Inflammatory macrophage treated with lipopolysaccharide for 4 hours (primary cell): ENCODE measurements at places on chromosomes 3 and 15.

- DNase-seq, result peak; percentile 9
These were observed 103.6 kb upstream of the THSD4 start for GRCh38 chr15:71011503-71012155.

DNA sequence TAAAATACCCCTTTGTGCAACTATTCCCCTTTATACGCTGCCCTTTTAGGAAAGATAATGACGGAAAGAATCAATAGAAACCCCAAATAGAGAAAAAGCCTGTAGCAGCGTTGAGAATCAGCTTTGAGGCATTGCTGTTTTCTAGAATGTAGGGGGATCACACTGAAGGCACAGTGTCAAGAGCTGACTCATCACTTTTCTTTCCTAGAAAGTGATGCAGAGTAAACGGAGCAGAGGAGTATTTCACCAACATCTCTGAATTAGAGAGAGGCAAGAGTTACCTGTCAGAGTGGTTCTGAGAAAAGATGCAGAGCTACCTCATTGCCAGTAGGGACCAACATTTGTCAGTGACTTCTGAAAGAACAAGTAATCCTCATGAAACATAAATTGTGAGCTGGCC lies 269.8 kb upstream of the TMC3 start:
- no peak for DNase-seq

GRCh38 chr15:76866008-76866407 lies 39.1 kb downstream of the SCAPER start:
- DNase-seq, result no peak

- DNase-seq, result no peak
These were observed 21.7 kb downstream of the CSNK1G1 start for GRCh38 chr15:64333986-64334929.

GRCh38 chr3:141763088-141763750 lies at the start of gene GRK7:
TSS of gene GRK7 (plus strand) at chr3:141763408. CDS start at chr3:141778285, 14,877 bp downstream.
- no peak for DNase-seq

GRCh38 chr3:33798113-33798417 lies 365 bp upstream of the PDCD6IP start:
- no peak for DNase-seq

GRCh38 chr3:17232442-17232841 lies 347.7 kb downstream of the PLCL2 start:
- DNase-seq, result no peak

GRCh38 chr3:36762918-36763849 lies 1.2 kb downstream of the DCLK3 start:
- peak; percentile 47 for DNase-seq

DNA sequence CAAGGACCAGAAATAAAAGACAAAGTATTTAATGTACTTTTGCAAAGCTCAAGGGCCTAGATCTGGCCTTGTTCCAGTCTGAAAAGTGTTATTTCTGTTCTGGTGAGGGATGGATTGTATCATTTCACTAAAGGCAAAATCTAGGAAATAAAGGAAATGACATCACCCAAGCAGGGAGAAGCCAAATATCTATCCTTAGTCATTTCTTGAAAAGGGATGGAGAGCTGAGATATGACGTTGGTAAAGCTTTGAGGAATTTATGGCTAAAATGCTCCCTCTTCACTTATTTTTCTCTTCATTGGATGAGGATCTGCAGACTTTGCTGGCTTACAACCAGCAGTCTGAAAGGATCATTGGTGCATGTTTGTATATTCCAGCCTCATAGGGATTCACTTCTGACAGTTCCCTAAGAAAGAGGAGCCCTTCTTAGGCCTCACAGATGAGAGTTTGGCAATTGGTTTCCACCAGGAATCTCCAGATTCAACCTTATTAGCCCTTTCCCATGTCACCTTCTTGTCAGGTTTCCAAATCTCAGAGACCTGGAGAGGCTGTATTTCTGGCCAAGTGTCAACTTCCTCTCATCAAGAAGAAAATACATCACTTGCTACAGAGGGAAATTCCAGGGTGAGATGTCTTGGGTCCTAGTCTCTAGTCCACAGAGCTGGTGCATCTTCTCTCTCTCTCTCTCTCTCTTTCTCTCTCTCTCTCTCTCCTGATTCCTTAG lies 93.7 kb upstream of the BOC start:
- no peak for DNase-seq

- DNase-seq, result no peak
These were observed 680.8 kb downstream of the GBE1 start for GRCh38 chr3:81080608-81081007.

DNA sequence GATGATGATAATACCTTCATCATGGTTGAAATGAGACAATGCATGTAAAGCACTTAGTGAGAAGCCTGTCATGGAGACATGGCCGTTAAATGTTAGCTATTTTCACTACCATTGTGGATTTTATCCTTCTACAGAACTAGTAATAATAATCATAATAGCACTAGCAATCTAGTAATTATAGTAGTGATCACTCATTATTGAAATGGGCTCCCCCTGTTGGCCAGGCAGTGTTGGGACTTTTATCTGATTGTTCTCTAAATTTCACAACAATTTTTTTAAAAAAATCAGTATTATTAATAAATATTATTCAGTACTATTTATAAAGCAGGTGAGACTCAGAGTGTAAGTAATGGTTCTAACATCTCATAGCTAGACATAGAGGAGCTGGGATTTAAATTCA lies 396.3 kb downstream of the IL5RA start:
- no peak for DNase-seq

- no peak for DNase-seq
These were observed 23.0 kb downstream of the HES1 start for GRCh38 chr3:194158942-194159439.

DNA sequence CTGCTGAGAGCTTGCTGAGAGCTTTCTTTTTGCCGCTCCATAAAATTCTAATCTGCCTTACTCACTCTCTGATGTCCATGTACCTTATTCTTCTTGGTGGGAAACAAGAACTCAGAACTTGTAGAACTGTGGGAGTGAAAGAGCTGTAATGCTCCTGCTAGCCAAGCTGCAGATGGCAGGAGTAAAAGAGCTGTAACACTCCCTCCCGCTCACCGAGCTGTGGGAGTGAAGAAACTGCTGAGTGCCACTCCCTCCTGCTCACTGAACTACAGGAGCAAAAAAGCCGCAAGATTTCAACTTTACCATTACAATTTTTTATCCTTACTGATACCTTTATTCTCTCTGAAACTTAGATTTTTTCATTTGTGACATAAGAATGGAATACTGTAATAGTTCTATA lies 199.1 kb downstream of the SI start:
- no peak for DNase-seq

DNA sequence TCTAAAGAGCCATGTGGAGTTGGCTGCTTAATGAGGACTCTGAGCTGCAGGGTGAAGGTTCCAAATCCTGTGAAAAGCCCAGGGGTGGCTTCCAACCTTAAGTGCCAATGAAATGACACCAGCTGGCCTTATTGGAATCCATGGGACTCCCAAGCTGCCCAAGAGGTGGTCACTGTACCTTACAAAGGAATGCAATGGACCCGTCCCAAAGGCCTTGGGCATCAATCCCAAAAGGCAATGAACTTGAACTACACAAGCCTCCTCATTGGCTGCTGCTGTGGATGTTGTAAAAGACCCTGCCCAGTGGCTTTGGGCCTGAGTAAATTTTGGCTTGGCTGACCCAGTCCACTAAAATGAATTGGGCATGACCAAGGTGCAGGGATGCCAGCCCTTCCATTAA lies 129.3 kb downstream of the WNT5A start:
- DNase-seq, result no peak

DNA sequence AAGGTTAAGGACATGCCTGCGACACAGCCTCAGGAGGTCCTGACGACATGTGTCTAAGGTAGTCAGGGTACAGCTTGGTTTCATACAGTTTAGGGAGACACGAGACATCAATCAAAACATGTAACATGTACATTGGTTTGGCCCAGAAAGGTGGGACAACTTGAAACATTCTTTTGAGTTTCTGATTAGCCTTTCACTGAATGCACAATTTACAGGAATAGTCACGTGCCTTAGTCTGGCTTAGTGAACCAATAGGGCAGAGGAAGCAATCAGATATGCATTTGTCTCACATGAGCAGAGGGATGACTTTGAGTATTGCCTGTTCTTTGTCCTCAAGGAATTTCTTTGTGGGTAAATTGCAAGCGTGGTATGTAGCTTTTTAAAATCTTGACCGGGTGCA lies 24.5 kb upstream of the HDAC11 start:
- DNase-seq, result no peak

- no peak for DNase-seq
These were observed 359.5 kb upstream of the CBLB start for GRCh38 chr3:106228271-106228670.

- peak; percentile 54 for DNase-seq
These were observed 78.0 kb upstream of the SLC25A36 start for GRCh38 chr3:140863580-140864009.

- DNase-seq, result no peak
These were observed 228.0 kb downstream of the FMN1 start for GRCh38 chr15:32966512-32966911.

GRCh38 chr3:196499061-196499460 lies 4.5 kb downstream of the RNF168 start:
- no peak for DNase-seq

- no peak for DNase-seq
These were observed 32.1 kb downstream of the IMPG2 start for GRCh38 chr3:101288294-101288693.

DNA sequence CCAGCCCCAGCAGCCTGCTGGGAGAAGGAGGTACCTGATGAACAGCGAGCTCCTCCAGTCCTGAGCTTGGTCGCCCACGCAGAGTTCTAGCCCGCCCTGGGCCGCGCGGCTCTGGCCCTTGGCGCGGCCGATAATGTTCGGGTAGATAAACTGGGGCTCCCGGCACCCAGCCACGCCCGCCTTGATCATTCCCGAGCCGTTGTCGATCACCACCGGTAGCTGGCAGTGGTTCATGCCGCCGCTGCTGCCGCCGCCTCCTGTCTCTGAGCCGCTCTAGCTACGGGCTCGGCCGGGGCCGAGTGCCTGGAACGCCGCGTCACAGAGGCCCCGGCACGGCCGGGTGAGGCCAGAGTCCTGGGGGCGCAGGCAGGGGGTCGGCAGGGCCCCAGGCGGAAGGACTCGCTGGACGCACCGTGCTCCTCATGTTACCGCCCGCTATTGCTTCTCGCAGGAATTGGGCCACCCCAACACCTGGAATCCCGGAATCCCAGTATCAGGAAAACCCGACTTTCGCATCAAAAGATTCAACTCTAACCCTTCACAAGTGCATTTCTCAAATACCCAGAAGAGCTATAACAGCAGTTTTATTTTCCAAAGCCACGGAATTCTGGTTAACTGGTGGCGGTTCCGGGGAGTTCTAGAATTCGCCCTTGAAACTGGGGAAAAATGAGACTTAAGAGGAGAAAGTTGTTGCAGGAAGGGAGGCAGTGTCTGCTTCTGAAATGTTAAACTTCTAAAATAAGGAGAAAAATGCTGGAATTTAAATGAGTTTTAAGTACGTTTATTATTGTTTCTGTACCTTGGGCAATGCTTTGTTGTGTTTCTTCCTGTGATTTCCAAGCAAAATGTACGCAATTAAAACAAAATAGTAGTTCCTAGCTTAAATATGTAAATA lies at the start of gene ACTRT3:
ACTRT3 (minus strand) TSS at position 275 of the 895 bp plus-strand sequence; CDS start at position 234, 41 bp downstream.
- peak; percentile 69 for DNase-seq

DNA sequence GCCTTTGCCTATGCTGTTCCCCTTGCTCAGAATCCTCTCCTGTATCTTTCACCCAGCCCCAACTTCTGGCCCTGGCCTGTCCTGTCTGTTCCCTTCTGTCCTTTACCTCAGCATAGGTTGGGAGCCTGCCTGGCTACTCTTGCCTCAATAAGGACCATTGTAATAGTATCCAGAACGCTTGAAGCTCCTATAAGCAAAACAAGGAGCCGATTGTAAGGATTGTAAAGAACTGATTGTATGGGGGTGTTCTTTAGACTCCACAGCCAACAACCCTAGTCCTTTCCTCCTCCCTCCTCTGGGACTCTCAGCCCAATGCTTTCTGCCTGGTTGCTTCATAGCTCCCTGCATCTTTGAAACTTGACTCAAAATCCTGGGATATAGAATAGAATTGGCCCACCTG lies 18.7 kb upstream of the RAD54L2 start:
- no peak for DNase-seq

DNA sequence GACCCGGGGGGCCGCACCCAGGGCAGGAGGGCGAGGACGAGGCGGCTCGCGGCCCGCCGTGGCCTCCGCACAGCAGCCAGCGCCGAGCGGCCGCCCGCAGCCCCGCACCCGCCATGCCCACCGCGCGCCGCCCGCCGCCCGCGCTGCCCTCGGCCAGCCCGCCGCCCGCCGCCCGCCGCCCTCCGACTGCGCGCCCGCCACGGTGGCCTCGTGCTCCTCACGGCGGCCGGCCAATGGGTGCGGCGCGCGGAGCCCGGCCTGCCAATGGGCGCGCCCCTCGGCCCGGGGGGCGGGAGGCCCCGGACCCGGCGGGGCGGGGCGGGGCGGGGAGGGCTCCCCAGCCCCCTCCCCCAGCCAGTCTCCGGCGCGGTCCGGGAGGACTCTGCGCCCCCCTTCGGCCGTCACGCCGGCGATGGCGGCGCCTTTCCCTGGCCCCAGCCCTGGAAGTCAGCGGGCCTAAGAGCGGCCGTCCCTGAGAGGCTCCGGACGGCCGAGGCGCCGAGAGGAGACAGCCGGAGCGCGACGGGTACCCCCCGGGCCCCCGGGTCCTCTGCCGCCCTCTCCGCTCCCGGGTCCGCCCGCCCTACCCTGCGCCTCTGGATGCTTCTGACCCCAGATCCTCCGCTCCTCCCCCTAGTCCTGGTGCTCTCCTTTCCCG lies at the start of gene NT5DC2:
NT5DC2 (minus strand) TSS at position 235 of the 658 bp plus-strand sequence; CDS start at position 115, 120 bp downstream.
- peak; percentile 60 for DNase-seq

DNA sequence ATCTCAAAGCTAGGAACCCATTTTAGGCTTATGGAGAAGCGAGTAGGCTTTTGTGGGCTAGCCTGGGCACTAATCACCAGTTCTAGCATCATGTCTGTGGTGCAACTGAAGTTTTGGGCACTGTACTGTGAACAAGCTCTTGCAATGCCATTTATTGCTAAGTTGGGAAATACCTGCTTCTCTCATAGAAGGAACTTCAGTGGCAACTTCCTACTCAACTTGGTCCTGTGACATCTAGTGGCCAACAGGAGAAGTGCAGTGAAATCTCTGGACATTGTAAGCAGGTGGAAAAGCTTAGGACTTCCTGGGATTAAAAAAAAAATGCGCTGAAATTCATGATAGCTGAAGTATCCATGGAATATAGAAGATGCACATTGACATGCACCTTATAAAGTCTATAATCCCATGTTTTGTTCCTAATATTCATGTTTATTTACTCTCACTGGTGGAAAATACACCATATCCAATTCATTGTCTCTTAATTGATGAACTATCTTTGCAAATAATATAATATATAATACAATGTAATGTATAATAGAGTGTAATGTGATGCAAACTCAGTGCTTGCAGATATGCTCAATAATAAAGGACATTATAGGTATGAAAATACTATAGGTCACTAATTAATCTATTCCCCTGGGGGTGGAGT lies 6.5 kb upstream of the ALDH1A3 start:
- peak; percentile 93 for DNase-seq

GRCh38 chr15:57079446-57079845 lies 161.0 kb downstream of the TCF12 start:
- peak; percentile 56 for DNase-seq

DNA sequence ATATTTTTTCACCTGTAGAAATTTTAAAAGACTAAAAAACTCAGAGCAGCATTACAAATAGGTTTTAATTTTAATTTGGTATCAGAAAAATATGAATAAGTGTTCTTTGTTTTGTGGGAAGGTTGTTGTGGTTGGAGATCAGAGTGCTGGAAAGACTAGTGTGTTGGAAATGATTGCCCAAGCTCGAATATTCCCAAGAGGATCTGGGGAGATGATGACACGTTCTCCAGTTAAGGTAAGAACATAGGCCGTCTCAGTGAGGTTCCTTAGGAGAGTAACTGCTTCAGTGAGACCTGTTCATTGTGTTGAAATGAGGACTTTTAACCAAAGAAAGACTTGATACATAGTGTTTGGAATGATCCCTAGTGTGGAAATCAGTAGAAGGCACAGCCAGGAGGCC lies 44.8 kb downstream of the OPA1 start:
- DNase-seq, result no peak
